ENCODE measurements at places on chromosomes 5 and 9.

DNA sequence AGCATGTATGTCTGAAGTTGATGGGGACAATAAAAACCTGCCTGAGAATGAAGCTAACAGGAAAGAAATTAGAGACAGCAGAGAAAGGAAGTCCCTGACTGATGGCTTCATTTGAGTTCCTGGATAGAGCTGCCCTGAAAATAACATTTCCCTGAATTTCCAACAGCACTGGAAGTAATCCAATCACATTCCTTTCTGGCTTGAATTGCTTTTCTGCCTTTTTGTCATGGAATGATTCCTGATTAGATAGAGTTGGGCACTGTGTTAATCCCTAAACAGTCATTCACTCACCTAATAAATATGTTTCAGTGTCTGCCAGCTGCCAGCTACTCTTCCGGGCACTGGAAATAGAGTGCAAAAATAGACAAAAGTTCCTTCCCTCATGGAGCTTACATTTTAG is 30.0 kb upstream of the SH3RF2 start:
- no peak for DNase-seq

DNA sequence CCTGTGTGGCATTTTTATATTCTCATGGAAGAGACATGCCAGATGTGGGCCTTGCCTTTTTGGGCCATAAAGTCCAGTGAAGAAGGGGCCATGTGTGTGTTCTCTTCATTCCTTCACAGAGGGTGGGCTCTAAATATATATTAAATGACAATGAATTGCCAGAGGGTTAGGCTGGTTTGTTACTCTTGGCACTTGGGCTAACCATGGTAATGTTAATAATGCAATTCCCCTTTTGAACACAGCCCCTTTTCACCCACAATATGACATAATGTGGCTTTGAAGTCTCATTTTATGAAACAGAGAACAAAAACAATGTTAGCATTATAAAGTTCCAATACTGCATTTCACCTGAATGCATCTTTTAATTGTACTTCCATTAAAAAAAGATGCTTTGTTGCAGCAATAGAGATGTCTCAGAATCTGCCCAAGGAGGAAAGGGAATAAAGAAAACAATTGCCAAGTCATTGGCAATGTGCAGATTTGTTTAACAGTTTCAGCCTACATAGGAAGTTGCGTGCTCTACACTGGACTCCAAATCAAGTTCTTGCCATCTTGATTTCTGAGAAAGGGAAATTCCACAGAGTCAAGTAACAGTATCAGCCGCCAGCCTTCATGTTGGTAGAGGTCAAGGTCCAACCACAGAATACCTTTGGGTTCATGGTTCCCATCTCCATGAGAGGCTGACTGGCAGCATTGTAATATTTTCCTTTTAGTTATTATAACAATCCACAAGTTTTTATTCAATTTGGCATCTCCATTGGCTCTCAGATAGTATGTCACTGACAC is 141.9 kb downstream of the SLC12A2 start:
- no peak for DNase-seq

- DNase-seq = no peak
Measured at GRCh38 chr9:114450833-114451706, 54.2 kb downstream of the WHRN start.

DNA sequence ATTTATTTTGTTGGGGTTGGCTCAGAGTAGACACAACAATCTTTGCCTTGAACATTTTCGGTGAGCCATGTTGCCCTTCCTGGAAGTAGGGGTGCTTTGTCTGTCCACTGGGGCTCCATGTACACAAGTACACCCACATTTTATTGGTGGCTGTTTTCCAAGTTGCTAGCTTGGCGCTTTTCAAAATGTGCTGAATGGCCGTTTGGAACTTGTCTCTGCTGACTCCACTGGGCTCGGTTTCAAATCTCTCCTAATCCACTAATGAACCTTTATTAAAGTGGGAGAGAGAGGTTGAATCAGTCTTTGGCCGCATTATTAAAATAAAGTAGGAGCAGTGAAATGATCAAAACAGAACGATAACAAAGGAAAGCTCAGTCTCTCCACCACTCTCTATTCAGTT is 64.6 kb upstream of the TAF11L2 start:
- DNase-seq = no peak

GRCh38 chr9:135221951-135222631 is 134.6 kb downstream of the OLFM1 start:
- DNase-seq = no peak

DNA sequence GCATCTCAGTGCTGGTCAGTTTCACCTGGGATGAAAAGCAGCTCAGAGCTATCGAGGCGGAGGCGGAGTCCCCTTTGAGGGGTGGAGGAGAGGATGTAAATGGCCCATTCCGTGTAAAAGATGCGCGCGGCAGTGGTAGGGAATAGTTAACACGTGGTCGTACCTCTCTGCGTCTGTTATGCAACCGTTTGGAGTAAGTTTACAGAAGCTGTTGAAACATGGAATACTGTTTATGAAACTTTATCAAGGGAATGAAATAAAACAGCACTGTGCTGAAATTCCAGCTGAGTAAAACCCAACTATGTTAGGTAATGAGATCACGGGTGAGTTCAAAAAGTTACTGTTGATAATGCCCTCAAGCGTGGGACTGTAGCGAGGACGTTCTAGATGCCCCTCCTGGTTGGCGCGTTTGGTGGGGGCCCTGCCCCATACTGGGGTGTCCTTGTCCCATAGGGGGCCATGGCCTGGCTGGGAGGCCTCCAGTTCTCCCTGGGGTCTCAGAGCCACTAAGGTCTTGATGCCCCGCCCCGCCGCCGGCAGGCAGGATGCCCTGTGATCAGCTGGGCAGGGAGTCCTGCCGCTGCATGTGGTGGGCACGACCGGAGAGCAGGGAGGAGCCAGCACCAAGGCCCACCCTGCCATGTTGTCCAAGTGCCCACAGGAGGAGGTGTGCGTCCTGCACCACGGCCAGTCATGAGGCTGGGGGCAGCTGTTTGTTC is 90.9 kb downstream of the COL5A1 start:
- no peak for DNase-seq

GRCh38 chr9:6758498-6759184 is 868 bp downstream of the KDM4C start:
- peak; percentile 67 for DNase-seq

- DNase-seq = no peak
Measured at GRCh38 chr9:134723037-134723436, 81.4 kb downstream of the COL5A1 start.

DNA sequence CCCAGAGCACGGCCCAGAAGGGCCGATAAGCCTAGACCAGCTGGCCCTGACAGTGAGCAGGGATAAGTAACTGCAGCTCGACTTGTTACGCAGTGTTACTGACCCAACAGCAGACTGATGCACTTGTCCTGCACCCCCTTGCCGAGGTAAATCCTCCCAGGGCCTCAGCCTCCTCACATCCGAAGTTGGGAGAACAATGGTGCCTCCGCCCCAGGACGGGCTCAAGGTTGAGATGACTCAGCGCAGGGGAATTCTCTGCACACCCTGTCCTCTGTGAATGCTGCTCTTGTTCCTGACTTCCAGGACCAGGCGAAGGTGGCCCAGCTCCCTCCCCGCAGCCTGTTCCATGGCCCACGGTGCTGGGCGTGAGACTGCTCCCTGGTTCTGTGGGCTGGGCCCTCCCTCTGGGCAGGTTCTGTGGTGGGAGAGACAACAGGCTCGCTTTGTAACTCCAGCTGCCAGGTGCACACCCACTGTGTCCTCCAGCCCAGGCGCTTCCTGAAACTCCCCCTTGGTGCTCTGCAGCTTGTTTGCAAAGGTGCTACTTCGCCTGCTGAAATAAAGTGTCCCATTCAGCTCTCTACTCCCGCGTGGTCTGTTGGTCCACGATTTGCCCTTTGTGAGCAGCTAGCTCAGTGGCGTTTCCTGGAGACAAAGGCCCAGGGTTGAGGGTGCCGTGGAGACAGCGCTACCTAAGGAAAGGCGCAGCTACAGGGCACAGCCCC is 40.1 kb upstream of the SLC6A19 start:
- DNase-seq = no peak

DNA sequence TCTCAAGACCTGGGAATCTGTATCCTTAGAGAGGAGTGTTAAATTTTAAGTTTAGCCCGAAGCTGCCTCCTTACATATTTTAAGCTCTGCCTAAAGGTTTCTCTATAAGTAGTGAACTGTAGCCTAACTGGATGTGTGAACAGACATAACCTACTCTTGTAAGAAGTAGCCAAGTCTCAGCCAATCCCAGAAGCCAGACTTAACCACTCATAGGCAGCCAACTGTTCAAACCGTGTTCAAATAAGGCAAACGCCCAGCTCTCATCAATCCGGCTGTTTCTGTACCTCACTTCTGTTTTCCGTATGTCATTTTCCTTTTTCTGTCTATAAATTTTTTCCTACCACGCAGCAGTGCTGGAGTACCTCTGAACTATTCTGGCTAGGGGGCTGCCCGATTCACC is 58.7 kb upstream of the HRH2 start:
- DNase-seq = no peak

DNA sequence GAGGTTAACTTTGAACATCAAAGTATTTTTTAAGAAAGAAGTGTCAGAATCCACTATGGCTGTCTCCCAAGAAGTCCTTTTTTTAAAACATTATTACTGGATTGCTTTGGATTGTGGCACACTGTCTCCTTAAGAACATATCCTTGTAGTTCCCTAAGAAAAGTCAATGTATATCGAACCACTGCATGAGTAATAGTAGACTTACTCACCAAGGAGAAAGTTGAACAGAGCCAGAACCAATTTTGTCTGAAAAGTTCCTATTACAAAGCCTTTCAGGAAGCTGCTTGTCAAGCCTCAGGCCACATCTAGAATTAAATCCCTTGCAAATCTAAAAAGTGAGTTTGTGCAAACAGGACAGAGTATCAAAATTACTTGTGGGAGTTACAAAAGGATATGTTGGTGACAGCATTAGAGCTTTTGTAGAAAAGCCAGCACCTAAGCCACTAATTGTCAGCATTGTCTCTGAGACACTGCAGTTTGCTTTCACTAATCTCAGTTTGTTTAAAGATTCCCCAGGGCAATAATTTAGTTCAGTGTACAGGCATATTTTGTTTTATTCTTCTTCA is 195.4 kb downstream of the MPDZ start:
- DNase-seq = no peak

- peak; percentile 62 for DNase-seq
Measured at GRCh38 chr5:39211773-39212172, 7.6 kb downstream of the FYB1 start.

DNA sequence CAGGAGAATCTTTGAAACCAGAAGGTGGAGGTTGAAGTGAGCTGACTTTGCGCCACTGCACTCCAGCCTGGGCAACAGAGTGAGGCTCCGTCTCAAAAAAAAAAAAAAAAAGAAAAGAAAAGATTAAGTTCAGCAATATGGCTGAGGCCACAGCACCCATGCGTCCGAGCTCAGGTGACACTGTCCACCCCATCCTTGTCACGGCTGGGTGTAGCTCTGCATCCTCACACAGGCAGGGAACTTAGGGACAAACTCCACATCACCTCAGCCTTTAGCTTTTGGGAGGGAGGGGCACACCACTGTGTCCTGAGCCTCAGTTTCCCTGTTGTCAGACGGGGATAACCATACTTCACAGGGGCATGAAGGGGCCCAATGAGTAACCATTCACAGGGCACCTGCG is 15.5 kb downstream of the FGD3 start:
- DNase-seq = no peak

DNA sequence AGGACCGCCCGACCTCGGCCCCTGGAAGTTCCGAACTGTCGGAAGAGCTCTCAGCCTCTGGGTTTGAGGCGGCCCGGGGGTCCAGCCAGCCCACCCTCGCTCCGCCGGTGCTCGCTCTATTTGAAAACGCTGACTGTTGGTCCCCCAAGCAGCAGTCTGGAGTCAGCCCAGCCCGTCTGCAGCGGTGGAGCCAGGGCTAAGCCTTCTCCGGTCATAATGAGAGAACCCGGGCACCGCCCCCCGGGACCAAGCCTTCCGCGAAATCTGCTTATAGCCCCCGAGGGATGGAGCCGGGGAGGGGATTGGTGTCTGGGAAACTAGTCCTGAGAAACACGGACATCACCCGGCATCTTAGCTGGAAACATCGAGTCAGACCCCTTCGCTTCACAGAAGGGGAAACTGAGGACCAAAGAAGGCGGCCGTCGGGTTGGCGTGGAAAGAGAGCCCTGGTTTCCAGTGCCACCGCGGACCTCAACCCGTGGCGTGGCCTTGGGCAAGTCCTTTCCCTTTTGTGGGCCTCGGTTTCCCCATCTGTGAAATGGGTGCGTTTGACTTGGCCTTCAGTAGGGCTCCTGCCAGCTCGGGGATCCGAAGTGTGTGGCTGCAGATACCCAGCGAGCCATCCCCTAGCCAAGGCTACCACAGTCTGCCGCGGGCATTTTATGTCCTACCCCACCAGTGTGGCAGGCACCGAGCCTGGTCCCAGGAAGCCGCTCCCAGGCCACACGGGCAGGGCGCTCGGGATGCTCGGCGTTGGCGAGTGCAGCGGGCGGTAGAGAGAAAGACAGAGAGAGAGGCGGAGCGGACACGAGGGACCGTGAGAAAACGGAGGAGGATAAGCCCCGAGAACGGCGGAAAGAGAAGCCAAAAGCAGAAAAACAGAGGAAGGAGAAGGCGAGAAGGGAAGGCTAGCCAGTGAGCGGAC is 857 bp downstream of the ADAM19 start:
- peak; percentile 48 for DNase-seq

DNA sequence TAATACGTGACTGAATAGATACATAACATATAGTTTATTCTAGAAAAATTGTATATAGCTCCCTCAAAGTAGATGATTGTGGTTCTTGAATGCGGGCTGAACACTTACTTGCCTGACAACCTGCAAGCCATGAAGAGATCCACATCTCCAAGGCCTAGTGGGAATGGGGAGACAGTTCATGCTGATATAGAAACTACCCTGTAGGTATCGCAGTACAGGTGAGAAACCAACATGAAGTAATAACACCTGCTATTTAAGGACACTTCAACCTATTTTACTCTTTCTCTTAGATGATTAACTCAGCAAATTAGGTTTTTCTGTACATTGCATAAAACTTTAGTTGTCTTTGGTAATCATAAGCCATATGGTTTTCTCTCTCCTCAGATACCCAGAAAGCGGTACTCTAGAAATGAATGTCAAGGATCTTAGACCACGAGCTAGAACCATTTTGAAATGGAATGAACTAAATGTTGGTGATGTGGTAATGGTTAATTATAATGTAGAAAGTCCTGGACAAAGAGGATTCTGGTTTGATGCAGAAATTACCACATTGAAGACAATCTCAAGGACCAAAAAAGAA is 47.3 kb downstream of the UHRF2 start:
- no peak for DNase-seq
